Activated T-cell treated with anti-CD3 and anti-CD28 coated beads for 4 hours (primary cell): ENCODE measurements at places on chromosomes 12 and 14.

- no peak for DNase-seq
Measured at GRCh38 chr14:37168721-37169120, 3.7 kb downstream of the SLC25A21 start.

DNA sequence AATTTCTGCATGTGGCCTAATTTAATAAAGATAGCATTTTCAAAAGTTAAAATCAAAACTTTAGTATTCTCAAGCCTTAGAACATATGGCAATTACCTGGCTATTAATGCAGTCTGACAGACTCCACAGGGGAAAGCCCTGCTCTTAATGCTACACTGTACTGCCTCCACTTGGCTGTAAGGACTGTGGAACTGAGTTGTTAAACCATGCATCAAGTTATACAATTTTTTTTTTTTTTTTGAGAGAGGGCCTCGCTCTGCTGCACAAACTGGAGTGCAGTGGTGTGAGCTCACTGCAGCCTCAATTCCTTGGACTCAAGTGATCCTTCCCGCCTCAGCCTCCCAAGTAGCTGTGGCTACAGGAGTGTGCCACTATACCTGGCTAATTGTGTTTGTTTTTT, 19.0 kb upstream of the NDUFA12 start:
- DNase-seq: no peak

- no peak for DNase-seq
Measured at GRCh38 chr12:91617818-91618217, 435.2 kb upstream of the DCN start.

GRCh38 chr14:100165376-100165775, 5.9 kb upstream of the DEGS2 start:
- DNase-seq: no peak

- DNase-seq: no peak
Measured at GRCh38 chr12:69321351-69321750, 26.8 kb upstream of the LYZ start.

- DNase-seq: no peak
Measured at GRCh38 chr14:51610771-51611170, 40.9 kb upstream of the FRMD6 start.

GRCh38 chr14:68758301-68758700, 34.6 kb downstream of the ZFP36L1 start:
- no peak for DNase-seq
